ENCODE measurements at places on chromosomes 12 and 14. TPM values are rescaled to one million over a fixed set of nuclear protein-coding genes. Genes with fewer than 3 reads are reported as not detected.

DNA sequence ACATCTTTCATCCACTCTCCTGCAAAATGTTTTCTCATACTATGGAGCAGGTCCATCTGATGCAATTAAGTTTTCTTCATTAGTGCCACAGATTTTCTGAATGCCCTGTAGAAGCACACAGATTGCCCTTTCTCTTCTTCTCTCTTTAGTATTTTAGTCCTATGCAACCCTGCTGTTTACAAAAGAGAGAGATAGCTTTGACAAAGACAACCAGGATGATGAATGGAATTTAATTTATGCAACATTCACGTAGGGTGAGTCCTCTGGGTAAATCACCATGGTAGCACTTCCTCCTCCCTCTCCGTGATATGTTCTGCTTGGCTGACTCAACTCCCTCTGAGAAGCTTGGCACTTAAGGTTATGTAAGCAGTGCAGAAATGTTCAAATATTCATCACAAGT is 400.9 kb upstream of the PDE3A start:
- no peaks in the 10 kb centered on the region for H3K27me3 ChIP-seq
- H3K36me3 ChIP-seq = no peaks in the 10 kb centered on the region
- no peak overlapping the region for H3K27ac ChIP-seq
- no peak for DNase-seq

- no peaks in the 10 kb centered on the region for H3K36me3 ChIP-seq
- H3K27ac ChIP-seq = no peak overlapping the region
- peaks cover 4% of the 10 kb centered on the region for H3K27me3 ChIP-seq
- no peak for DNase-seq
- H3K4me3 ChIP-seq = no peak overlapping the region
Observed at GRCh38 chr14:93464271-93464670, 33.5 kb downstream of the UNC79 start.

GRCh38 chr12:51814311-51815088 is 34.0 kb downstream of the FIGNL2 start:
- DNase-seq = peak; percentile 62
- H3K27me3 ChIP-seq = 0 out of 3 replicates have a peak, but pooled peaks cover 4% of the 10 kb centered on the region
- peak overlapping the region; percentile 74 for H3K4me3 ChIP-seq
- H3K4me1 ChIP-seq = peaks cover 11% of the 10 kb centered on the region

GRCh38 chr14:72608391-72609204 is 285.3 kb downstream of the DPF3 start:
- no peaks in the 10 kb centered on the region for H3K4me1 ChIP-seq
- H3K27ac ChIP-seq = no peak overlapping the region
- H3K36me3 ChIP-seq = no peaks in the 10 kb centered on the region
- no peak for DNase-seq

- H3K36me3 ChIP-seq = no peaks in the 10 kb centered on the region
- H3K4me3 ChIP-seq = no peak overlapping the region
- DNase-seq = no peak
- peak overlapping the region; percentile 28 for H3K27ac ChIP-seq
- no peaks in the 10 kb centered on the region for H3K27me3 ChIP-seq
- no peaks in the 10 kb centered on the region for H3K4me1 ChIP-seq
Observed at GRCh38 chr12:1083151-1083888, 92.3 kb downstream of the ERC1 start.

GRCh38 chr12:116037941-116038837 is 239.3 kb downstream of the MED13L start:
- H3K27me3 ChIP-seq = no peaks in the 10 kb centered on the region
- H3K36me3 ChIP-seq = no peaks in the 10 kb centered on the region
- H3K27ac ChIP-seq = no peak overlapping the region
- no peaks in the 10 kb centered on the region for H3K4me1 ChIP-seq
- no peak overlapping the region for H3K4me3 ChIP-seq

GRCh38 chr12:129854591-129854990 is 49.2 kb downstream of the TMEM132D start:
- no peak overlapping the region for H3K4me3 ChIP-seq
- no peak for DNase-seq
- no peaks in the 10 kb centered on the region for H3K27me3 ChIP-seq

DNA sequence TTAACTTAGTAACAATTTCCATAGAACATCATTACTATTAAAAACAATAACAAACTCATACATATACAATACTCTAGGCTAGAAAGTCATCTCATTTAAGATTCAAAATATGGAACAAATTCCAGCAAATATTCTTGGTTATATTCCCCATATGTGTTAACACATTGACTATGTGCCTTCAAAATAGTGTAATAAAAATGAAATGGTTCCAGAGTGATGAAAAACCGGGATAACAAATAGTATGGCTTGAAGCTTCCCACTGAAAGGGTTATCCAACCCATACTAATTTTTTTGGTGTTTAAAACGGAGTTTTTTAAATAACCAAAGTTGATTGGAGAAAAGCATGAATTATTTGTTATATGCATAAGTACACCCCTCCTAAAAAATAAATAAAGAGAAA is 5.3 kb downstream of the LRIG3 start:
- H3K36me3 ChIP-seq = no peaks in the 10 kb centered on the region
- H3K4me1 ChIP-seq = peaks cover 63% of the 10 kb centered on the region
- no peaks in the 10 kb centered on the region for H3K27me3 ChIP-seq
- no peak overlapping the region for H3K4me3 ChIP-seq
- no peak for DNase-seq
- H3K27ac ChIP-seq = peak overlapping the region; percentile 53

DNA sequence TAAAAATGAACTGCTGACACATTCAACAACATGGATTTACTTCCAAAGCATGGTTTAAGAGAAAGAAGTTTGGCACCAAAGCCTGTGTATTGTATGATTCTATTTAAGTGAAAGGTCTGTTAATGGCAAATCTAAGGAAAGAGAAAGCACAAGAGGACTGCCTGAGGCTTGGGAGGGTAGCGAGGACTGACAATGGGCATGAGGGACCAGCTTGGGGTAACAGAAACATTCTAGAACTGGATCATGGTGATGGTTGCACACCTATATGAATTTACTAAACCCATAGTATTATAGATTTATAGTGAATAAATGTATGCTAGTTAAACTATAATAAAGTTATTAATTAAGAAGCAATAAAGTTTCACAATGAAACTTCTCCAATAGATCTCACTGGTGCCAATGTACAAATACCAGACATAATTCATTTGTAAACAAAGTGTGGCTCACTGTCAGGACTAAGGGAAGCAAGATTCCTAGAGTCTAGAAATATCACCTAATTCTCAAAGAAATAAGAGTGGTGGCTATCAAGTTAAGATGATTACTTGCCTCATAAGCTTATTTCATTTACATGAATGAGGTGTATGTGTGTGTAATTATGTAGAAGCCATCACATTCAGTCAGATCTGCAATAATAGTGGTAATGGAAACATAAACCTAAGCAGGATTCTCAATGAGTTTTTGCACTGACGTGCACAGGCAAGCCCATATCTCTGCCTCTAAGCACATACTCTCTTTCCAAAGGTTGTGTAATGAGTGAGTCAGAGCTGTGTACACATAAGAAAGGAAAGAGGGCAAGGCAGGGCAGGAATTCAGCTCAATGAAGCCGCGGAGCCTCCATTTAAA is 353.4 kb downstream of the KCNH5 start:
- H3K27ac ChIP-seq = peak overlapping the region; percentile 92
- no peaks in the 10 kb centered on the region for H3K36me3 ChIP-seq
- peak; percentile 97 for DNase-seq
- H3K4me3 ChIP-seq = peak overlapping the region; percentile 29
- H3K4me1 ChIP-seq = peaks cover 72% of the 10 kb centered on the region
- H3K27me3 ChIP-seq = no peaks in the 10 kb centered on the region

- DNase-seq = no peak
- no peaks in the 10 kb centered on the region for H3K4me1 ChIP-seq
- H3K4me3 ChIP-seq = no peak overlapping the region
- H3K27me3 ChIP-seq = no peaks in the 10 kb centered on the region
Observed at GRCh38 chr12:70106347-70106746, 136.9 kb upstream of the CNOT2 start.

FKBP11 gene
- 6.0 TPM for total RNA-seq

GNB3 gene
- 0.17 TPM for total RNA-seq

PLCZ1 gene
- not detected for total RNA-seq

SLC7A8 gene
- total RNA-seq = not detected

CLEC4D gene
- total RNA-seq = not detected

KRT81 gene
- not detected for total RNA-seq

INHBC gene
- 1.5 TPM for total RNA-seq

CRIP2 gene
- 32.1 TPM for total RNA-seq

SINHCAF gene
- 132 TPM for total RNA-seq

KLRB1 gene
- not detected for total RNA-seq

HOXC4 gene
- total RNA-seq = not detected
